GM04503 (cell line): ENCODE measurements at places on chromosomes 11 and 22.

- DNase-seq: no peak
Measured at GRCh38 chr11:3685923-3686322, 14.7 kb upstream of the CHRNA10 start.

- DNase-seq: no peak
Measured at GRCh38 chr11:3947061-3947460, 91.6 kb downstream of the STIM1 start.

DNA sequence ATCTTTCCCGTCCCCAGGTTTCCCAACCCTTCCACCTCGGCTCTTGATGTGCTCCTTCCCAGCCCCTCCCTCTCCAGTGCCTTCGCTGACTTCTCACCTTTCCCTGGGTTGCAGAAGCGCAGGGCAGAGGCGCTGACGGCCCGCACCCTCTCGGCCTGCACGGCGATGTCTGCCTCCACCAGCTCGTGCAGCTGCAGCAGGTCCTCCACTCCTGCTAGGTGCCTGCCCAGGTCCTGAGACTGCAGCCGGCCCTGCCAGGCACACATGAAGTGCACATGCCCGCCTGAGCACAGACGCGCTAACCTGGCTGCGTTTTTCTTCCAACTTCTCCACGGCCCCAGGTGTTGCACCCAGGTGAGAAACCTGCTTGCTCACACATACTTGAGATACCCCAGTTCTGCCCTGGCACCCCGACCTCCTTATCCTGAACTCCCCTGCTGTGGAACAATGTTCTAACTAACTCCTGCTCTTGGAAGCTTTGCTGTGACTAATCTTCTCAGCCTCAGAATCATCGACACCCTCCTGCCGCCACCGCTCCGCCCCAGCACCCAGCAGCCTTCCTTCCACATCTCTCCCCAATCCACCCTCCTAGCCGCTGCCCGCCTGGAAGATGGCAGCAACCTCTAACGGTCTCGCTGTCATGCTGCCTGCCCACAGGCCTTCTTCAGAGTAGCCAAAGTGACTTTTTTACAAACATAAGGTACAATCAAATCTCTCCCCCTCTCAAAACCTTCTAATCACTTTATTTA, 23.3 kb downstream of the SPTBN2 start:
- no peak for DNase-seq

DNA sequence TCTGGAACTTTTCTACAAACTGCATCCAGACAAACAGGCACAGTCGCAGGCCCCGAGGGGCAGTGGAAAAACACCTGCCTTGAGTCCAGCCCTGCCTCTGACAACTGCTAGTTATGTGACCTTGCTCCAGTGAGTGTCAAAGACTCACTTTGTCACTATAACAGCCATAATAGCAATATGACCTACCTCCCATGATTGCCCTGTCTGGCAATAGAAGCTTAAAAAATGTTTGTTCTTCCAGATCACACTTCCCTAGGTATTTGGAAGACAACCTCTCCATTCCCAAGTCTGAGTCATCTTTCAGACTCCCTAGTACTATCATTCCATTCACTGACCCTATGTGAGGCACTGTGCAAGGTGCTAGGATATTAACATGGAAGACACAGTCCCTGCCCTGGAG, 74.5 kb downstream of the RPL27A start:
- no peak for DNase-seq
